ENCODE measurements at places on chromosomes 2 and 18.
A peak's percentile ranks its signal among the peaks of the same experiment; 100 is the strongest.

- no peak for DNase-seq
Measured at GRCh38 chr18:8359076-8359475, 250.2 kb upstream of the RAB12 start.

DNA sequence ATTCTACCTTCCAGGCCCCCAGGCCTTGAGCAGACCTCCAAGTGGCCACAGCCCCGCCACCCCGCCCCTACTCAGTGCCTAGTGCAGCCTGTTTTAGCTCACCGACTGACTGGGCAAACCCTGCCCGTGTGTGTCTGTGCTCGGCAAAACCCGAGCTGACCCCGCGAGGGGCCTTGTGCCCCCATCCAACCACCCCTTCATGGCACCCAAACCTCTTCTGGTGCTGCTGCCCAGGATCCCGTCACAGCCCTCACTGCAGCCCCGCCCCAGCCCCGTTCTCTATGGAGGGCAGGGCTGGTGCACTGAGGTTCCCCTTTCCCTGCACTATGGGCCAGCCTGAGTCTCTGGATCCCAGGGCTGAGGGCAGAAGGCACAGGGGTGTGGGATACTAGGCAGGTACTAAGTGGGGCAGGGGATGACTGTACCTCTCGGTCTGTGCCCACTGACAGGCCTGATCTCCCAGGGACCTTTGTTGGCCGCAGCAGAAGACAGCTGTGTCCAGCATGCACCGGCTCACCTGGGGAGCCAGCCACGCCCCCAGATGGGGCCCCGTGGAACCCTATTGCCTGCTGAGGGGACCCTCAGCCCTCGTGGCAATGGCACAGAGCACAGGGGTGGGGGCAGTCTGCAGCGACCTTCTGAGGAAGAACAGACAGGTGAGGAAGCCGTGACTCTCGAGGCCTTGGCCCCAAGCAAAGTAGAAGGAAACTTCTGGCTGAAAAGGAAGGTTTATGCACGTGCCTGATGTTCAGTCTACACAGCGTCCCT is 69.9 kb upstream of the OTOS start:
- no peak for DNase-seq

- no peak for DNase-seq
Measured at GRCh38 chr2:224517963-224518362, 67.2 kb downstream of the CUL3 start.

- DNase-seq, result no peak
Measured at GRCh38 chr18:59358414-59358711, 702 bp downstream of the LMAN1 start.

- no peak for DNase-seq
Measured at GRCh38 chr2:46462936-46463335, 16.4 kb upstream of the TMEM247 start.

DNA sequence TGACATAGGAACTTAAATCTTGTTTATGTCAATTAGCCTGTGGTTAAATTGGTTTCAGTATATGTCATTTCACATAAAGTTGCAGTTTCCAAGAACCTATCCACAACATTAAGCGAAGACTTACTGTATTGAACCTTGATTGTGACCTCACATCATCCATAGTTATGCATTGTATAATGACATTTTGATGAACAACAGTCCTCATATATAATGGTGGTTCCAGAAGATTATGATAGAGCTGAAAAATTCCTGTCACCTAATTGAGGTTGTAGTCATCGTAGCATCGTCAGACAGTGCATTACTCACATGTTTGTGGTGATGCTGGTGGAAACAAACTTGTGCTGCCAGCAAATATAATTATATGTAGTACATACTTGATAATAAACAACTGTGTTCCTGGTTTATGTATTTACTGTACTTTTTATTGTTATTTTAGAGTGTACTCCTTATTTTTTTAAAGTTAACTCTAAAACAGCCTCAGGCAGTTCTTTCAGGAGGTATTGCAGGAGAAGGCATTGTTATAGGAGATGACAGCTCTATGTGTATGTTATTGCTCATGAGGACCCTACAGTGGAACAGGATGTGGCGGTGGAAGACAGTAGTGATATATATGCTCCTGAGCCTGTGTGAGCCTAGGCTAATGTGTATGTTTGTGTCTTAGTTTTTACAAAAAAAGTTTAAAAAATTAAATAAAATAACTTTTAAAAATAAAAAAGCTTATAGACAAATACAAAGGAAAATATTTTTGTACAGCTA is 56.6 kb downstream of the UBE2E3 start:
- DNase-seq, result no peak

GRCh38 chr2:168767258-168767657 is 35.2 kb upstream of the NOSTRIN start:
- no peak for DNase-seq

DNA sequence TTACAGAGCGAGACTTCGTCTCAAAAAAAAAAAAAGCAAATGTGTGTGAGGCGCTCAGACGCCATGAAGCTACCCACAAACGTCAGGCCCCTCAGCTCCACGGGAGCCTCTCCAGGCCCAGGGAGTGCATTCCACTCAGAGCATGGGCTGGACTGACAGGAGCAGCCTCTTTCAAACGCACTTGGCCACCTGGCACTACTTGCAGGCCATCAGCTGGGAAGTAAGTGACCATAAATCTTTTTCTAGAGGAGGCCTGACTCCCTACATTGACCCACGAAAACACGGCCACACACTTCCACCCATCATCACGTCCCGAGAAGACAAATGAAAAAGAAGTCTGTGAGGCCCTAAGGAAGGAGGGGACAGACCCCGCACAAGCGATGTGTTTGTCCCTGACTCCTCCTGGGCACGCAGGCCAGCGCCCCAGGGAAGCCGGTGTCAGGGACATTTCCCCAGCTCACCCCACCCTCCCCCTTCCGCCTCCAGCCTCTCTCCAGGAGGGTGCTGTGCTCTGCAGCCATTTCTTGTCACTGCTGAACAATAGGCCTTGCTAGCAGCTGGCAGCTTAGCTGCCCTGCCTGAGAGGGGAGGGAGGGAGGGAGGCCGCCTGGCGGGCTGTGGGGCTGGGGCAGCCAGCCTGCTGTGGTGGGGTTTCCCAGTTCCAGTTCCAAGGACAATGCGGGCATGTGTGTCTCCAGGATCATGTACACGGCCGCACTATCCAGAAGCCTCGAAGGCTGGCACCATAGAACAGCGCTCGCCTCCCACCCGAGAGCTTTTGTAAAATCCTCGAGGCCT is 26.6 kb downstream of the SERTAD2 start:
- no peak for DNase-seq

DNA sequence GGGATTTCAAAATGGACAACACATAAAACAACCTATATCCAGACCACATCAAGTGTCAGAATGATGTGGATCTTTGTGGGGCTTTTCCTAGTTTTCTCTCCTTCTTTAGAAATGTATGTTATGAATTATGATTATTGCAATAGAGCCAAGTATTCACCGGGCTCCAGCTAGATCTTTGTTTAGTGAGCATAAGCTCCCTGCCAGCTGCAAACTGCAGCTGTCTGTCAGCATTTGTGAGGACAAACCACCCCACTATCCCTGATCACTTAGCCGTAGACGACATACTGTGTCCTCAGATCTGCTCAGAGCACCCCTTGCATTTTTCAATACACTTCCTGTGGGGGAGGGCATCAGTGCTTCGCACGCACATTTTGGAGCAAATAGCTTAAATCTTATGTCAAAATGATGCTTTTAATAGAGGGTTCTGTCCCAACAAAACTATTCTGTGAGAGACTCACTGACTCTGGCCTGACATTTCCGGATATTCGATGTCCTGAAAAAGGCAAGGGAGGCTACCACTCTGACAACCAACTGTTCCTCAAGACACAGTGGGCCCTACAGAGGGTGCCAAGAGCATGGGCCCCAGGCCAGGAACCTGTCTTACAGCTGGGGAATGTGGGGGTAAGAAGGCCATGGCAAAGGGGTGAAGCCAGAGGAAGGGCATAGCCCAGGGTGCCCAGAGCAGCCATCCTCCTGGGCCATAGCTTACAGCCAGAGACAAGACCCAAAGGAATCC is 346.0 kb downstream of the ARHGAP15 start:
- no peak for DNase-seq

DNA sequence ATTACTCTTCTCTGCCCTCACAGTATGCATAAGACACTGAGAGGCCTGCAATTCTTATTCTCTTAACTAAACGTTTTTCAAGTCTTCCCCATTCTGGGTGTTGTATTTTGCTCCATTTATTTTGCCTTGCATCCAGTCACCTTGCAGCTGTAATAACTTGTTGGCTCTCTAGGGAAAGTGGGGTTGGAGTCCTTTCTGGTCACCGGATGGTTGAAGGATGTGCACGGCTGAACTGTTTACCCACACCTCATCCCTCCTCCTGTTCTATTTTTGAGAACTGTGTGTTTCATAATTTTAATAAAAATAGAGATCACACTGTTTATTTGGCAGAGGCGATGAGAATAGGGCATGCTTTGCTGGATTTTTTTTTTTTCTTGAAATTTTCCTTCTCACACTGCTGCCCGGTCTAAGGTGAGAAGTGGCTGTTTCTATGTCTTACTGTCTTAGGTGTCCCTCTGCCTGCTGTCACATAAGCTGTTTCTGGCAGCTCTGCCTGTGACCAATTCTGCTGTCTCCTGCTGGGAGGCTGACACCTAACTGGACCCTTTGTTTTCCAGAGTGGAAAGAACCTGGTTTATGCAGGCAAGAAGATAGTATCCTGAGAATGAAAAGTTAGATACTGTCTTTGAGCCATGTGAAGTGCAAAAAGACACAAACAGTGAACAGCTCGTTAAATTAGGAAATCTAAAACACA is 342.6 kb downstream of the DPP10 start:
- DNase-seq, result no peak

GRCh38 chr2:29047083-29047845 is 27.1 kb downstream of the PCARE start:
- no peak for DNase-seq

DNA sequence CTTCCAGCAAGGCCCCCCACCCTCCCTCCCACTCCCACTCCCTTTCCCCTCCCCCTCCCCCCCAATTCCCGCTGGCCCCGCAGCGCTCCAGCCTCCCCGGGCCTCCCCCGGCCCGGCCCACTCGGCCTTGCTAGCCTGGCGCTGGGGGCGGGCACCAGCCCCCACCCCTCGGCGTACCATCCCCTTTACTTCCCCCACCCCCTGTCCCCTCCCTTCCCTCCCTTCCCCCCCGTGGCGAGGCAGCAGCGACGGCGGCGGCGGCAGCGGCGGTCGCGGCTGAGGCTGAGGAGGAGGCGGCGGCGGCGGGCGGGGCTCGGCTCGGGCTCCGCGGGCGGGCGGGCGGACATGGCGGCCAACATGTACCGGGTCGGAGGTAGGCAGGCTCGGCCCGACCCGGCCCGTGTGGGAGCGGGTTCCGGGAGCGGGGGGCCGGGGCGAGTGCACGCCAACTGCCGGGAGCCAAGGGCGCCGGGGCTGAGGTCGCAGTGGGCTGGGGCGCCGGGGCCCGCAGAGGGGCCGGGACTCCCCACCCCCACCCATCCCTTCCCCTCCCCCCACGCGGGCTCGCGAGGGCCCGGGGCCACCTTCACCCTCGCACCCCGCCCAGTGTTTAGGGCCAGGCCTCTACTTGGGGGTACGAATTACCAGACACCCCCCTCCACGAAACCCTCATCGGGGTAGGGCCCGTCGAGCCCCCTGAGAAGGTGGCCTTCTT is at the start of gene MTA3:
MTA3 (plus strand) TSS at position 232 of the 715 bp plus-strand sequence; CDS start at position 346, 114 bp downstream.
- peak; percentile 38 for DNase-seq

DNA sequence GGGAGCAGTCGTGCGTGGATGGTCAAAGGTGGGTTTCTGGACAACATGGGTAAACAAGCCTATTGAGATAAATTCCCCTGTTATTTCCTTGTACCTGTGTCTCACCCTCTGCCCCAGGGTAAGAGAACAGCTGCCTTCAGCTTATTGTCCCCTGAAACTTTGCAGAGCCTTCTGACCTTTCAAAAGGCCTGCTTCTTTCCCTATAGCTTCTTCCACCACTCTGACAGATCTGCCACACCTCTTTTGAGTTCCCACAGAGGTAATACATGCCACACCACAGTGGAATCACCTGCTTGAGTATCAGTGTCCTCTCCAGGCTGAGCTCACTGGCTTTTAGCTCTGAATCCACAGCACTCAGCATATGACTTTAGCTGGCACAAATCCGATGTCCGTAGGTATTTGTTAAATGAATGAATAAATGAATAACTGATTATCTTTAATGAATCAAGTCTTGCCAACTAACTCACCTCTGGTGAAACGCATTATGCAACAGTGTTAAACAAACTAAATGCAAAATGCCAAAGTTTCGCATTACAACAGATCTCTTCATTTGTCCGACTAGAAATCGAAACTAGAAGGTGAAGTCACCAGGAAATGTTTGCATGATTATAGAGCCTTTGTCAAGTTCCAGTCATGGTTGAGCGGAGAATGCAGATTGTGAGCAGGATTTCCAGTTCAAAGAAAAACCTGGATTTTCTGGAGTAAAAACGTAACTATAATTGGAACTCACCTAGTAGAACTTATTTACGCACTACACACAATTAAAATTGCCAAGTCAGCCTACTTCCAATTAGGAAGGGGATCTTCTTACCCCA is 16.4 kb downstream of the DYNAP start:
- no peak for DNase-seq

GRCh38 chr18:24536326-24536725 is 75.9 kb downstream of the HRH4 start:
- no peak for DNase-seq

DNA sequence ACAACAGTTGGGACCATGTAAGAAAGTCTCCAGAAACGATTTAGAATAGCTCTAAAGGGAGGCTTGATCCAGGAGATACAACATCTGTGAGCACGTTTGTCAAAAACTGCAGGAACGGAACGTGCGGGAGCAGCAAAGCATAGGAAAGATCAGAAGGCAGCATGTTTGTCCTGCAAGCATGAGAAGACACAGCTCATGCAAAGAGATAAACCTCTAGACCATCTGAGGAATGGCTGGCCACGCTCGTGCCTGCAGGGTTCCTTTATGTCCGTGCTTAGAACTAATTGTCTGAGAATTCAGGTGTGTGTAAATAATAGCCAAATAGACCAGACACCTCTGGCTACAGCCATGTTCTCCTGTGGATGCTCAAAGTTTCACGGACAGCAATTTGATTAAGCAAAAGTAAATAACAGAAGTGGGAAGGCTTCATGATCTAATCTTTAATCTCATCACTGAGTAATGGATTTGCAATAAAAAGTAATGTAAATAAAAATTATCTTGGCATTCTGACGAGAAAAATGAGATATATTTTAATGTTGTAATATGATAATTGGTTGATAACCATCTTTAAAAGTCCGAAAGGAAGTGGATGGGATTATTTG is 534.8 kb upstream of the CDH7 start:
- DNase-seq, result no peak

GRCh38 chr2:203857656-203858055 is 9.9 kb upstream of the CTLA4 start:
- DNase-seq, result no peak

DNA sequence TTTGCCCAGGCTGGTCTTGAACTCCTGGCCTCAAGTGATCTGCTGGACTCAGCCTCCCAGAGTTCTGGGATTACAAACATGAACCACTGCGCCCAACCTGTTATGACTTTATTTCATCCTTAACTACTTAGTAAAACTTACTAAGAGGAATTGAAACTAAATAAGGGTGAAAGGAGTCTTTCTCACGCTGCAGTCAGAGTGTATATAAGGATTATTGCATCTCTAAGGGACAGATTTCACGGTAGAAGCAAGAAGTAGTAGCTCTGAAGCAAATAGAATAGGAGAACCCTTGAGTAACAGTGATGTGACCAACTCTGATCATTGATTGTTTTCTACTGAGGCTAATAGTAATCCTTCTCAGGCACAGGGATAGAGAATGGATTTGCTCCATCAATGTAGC is 960.1 kb downstream of the CPS1 start:
- DNase-seq, result no peak

- no peak for DNase-seq
Measured at GRCh38 chr2:32506446-32506845, 121.4 kb upstream of the TTC27 start.

- DNase-seq, result peak; percentile 48
Measured at GRCh38 chr2:231708773-231709635, 679 bp downstream of the PTMA start.
